ENCODE measurements at places on chromosomes 16 and 17.
A peak's percentile ranks its signal among the peaks of the same experiment; 100 is the strongest.

DNA sequence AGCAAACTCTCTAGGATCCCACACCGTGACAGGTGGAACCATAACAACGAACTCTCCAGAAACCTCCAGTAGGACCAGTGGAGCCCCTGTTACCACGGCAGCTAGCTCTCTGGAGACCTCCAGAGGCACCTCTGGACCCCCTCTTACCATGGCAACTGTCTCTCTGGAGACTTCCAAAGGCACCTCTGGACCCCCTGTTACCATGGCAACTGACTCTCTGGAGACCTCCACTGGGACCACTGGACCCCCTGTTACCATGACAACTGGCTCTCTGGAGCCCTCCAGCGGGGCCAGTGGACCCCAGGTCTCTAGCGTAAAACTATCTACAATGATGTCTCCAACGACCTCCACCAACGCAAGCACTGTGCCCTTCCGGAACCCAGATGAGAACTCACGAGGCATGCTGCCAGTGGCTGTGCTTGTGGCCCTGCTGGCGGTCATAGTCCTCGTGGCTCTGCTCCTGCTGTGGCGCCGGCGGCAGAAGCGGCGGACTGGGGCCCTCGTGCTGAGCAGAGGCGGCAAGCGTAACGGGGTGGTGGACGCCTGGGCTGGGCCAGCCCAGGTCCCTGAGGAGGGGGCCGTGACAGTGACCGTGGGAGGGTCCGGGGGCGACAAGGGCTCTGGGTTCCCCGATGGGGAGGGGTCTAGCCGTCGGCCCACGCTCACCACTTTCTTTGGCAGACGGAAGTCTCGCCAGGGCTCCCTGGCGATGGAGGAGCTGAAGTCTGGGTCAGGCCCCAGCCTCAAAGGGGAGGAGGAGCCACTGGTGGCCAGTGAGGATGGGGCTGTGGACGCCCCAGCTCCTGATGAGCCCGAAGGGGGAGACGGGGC lies 1.3 kb downstream of the SPN start:
- no peak for DNase-seq

GRCh38 chr17:8056232-8056975 lies 17.5 kb downstream of the ALOX15B start:
- no peak for DNase-seq

- DNase-seq, result no peak
Measured at GRCh38 chr16:86683441-86684194, 105.3 kb downstream of the FOXL1 start.

DNA sequence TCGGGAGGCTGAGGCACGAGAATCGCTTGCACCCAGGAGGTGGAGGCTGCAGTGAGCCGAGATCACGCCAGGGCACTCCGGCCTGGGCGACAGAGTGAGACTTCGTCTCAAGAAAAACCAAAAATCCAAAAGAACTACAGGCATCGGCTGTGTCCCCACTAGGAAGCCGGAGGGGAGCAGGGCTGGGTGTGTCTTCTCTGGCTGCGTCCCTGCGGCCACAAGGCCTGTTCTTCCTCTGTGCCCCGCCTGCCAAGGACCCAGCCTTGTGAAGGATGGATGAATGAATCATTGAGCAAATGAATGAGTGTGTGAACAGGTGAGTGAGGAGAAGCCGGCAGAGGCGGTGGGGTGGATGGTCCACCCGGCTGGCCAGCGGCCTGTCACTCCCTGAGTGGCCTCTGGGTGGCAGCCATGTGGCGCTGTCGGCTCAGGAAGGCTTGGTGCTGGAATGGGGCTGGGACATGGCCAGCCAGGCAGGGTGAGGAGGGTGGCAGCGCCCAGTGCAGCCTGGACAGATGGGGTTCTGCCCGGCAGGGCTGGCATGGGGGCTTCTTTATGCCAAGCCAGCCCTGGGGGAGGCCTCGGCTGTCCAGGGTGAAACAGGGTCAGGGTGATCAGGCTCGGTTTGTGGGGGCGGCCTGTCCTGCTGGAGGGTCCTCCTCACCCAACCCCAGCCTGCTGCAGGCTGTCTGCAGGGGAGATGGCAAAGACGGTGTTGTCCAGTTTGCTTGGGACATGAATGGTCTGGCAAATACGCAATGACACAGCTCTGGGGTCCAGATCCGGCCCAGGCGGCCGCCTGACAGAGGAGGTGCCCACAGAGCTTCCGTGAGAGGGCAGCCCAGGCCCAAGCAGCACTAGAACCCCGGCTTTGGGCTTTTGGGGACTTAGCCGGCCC lies 21.7 kb downstream of the SLC25A10 start:
- DNase-seq, result no peak

- no peak for DNase-seq
Measured at GRCh38 chr17:3639981-3640596, 3.5 kb downstream of the CTNS start.

DNA sequence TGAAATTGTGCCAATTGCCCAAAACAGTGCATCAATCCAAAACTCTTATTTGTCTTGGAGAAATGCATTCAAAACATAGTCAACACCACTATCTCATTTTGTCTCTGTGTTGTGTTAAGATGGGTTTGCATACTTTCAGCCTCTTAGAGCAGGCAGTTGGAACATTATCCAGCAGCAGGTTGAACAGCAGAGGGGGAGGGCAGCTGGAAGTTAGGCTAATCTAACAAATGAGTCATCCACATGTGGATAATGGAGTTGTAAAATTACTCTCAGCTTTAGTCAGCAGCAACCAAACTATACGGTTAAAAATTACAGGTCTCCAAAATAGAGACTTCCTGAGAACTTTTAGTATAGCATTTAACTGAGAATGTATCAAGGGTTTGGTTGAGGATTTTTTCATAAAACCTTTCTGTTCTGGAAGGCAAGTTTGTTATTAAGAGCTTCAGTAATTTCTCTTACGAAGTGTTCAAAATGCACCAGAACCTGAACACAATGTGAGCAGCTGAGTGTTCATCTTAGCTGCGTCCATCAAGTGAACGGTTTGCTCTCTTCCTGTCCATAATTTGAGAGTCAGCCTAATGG lies 46.3 kb downstream of the PRKCA start:
- DNase-seq, result peak; percentile 50

DNA sequence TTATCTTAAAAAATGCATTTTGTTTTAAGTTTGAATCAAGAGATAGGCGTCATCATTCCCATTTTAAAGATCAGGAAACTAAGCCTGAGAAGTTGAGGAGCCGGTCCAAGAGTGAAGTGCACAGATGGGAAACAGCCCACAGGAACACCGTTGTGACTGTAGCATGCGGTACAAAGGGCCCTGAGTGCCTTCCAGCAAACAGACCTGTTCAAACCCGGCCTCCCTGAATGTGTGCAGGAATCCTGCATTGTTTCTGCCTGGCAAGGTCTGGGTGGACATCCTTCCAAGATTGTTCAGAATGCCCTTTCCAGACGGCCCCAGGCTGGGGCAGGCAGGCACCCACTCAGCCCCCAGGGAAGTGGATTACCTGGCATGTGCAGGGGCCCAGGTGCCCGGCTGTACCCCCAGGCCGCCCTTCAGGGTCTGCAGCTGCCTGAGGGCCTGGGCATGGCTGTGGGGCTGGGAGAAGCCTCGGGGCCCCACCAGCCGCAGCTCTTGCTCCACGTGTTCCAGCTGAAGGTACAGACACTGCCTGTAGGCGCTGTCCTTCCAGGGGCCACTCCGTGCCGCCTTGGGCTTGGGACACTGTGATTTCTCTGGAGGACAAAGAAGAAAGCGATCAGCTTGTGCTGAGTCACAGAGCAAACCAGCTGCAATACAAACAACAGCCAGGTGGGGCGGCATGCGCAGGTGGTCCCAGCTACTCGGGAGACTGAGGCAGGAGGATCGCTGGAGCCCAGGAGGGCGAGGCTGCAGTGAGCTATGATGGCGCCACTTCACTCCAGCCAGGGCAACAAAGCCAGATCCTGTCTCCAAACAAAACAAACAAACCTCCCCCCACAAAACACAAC lies 45.0 kb upstream of the GCSH start:
- DNase-seq, result no peak

- DNase-seq, result no peak
Measured at GRCh38 chr17:73157521-73157890, 7.3 kb upstream of the SSTR2 start.

DNA sequence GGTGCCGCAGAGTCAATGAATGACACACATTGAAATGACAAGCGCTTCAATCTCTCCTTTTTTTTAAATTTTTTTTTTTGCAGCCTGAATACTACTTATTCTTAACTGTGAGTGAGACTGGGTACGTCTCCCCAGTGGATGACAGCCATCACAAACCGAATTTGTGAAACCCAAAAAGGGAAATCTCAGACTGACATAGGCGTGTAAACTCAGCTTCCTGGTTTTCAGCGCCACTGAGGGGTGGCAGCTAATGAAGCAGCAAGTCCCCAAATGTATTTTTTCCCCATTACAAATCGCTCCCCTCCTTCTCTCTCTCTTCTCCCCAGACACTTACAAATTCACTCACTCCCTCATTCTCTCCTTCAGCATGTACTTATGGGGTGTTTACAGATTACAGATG lies 196.0 kb downstream of the MAF start:
- DNase-seq, result no peak

DNA sequence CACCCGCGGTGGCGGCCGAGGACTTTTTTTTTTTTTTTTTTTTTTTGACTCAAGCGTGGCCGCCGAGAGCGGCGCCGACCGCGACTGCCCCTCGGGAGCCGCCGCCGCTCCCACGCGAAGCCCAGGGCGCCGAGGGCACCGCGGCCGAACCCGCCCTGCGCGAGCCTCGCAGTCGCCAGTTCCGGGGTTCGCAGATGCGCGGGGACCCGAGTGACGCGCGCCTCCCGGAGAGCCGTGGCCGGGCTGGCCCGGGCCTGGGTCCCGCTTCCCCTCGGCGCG lies 1.1 kb downstream of the METRNL start:
- no peak for DNase-seq

DNA sequence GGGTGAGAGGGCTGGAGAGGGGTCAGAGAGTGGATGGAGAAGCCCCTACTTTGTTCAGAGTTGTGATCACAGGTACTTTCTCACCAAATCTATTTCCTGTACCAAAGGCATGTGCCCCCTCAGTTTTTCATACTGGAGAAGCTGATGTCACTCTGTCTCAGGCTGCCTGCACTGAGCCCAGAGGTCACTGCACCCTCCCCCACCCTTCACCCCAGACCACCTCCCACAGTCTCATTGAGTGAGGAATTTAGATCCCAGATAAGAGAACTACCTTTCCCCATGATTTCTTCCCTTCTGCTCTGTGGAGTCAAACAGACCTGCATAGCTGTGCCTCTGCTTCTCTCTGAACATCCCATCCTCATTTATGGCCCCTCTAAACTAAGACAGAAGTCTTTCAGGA lies 140.0 kb upstream of the IRX6 start:
- no peak for DNase-seq

DNA sequence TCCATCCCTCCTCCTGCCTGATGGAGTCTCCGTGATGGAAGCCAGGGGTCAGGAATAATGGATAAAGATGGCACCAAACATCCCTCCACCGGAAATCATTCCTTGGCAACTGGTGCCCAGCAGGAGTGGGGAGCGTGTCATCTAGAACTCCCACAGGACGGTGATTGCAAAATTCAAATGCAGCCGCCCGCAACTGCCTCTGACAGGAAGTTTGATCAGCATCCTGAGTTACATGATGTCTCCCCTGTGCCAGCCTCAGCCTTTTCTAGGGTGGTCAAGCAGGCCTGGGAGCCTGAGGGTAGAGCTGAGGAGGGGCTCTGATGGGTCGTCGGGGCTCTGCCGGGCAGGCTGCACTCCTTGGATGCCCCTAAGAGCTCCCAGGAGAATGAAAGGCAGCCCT lies 52.8 kb downstream of the GSG1L start:
- no peak for DNase-seq

DNA sequence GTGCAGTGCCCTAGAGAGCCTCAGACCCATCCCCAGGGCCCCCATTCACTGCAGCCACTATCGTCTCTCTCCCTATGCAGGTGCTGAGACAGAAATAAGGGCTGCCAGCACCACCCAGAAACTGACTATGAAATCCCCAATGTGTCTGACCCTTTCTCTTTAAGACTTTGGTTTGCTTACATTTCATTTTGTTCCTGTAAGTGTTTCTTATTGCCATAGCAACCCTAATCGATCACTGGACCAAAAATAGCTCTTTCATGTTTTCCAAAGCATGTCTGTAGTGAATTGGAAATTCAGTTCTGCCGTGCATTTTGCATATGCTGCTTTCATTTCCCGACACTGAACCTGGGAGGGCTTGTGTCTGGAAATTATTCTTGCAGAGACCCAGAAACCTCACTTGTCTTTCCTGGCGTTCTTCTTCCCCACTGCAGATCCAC lies 148.7 kb upstream of the NOL11 start:
- DNase-seq, result no peak

DNA sequence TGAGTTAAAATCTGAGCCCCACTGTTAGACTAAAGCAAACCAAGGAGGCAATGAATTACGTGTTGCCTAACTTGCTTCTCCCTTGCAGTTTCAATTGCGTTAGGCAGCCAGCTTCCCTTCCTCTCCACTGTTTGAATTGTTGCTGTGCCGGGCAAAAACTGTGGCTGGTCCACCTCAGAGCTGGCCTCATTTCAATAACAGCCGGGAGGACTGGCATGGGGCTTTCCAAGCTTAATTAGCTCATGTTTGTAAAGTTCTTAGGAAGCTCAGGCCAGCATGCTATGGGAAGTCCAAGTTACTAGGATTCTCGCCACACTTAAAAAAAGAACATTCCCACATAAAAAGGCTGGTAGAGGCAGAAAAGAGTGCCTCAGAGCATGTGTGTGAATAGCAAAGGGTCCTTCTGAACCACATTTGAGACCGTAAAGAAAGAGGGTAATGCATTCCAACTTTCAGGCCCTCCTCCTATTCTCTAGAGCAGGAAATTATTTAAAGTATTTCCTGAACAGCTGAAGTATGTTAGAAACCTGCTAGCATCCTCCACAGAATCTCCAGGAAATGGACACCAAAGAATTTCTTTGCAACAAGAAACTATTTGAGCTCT lies 79.0 kb upstream of the SMURF2 start:
- peak; percentile 45 for DNase-seq

- no peak for DNase-seq
Measured at GRCh38 chr16:56856876-56857447, 8.0 kb upstream of the SLC12A3 start.
